ENCODE measurements at places on chromosomes 13 and 19.

GRCh38 chr19:10670182-10670581, 16.0 kb downstream of the ILF3 start:
- DNase-seq: no peak

- no peak for DNase-seq
Measured at GRCh38 chr19:43812688-43813087, 10.4 kb upstream of the LYPD5 start.

- no peak for DNase-seq
Measured at GRCh38 chr19:52227196-52227940, 37.5 kb downstream of the PPP2R1A start.

DNA sequence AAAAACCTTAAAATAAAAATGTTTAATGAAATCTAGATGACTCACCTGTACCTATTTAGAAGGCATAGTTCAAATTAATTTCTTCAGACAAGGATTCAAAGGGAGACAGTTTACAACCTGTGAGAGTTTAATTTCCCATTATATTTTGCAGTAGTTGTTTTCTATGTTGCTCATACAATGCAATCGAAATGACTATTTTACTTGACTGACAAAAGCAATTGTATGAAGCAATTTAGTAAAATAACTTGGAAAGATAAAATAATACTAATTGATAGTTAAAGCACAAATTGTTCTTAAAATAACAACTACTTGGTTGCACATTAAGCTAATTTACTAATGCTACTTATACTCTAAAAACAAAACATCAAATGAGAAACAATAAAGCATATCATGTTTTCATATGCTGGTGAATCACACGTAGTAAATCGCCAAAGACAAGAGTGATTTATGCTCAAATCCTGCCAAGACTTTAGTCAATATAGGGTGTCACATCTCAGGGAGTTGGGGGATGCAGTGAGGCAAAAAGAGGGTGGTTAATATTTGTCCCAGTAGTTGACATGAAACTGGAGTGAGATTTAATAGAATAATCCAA, 6.4 kb downstream of the DACH1 start:
- peak; percentile 4 for DNase-seq

DNA sequence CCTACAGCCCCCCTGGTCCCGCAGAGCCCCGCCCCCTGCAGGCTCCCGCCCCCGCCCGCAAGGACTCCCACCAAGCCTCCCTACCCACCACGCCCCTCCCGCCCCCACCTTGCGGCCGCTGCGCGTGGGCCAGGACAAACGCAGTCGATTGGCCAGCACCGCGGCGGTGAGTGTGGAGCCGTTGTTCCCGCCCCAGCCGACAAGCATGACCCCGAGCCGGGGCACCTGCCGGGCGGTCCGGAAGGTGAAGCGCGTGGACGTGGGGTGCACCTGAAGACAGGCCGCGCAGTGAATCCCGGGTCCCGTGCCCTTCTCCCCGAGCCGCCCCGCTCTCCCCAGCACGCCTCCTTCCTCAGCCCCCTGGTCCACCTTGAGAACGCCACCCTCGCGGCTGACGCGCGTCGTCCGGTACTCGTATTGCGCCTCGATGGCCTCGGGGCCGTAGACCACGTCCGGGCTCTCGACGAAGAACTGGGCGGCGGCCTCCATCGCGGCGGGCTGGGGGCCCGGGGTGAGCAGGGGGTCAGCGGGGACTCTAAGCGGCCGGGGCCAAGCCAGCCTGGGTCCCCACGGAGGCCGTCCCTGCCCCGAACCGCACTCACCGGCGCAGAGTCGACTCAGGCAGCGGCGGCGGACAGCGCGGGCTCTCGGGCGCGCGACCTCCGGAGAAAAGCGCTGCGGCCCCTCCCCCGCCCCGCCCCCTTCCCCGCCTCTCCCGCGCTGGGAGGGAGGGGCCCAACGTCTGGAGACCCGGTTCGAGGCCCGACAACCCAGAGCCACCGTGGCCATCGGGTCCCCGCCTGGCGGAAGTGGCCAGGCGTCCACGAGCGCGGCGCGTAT, at the start of gene ISYNA1:
TSS of gene ISYNA1 (minus strand) at position 643 of the 840 bp plus-strand sequence. CDS start at position 489, 154 bp downstream.
- peak; percentile 73 for DNase-seq

DNA sequence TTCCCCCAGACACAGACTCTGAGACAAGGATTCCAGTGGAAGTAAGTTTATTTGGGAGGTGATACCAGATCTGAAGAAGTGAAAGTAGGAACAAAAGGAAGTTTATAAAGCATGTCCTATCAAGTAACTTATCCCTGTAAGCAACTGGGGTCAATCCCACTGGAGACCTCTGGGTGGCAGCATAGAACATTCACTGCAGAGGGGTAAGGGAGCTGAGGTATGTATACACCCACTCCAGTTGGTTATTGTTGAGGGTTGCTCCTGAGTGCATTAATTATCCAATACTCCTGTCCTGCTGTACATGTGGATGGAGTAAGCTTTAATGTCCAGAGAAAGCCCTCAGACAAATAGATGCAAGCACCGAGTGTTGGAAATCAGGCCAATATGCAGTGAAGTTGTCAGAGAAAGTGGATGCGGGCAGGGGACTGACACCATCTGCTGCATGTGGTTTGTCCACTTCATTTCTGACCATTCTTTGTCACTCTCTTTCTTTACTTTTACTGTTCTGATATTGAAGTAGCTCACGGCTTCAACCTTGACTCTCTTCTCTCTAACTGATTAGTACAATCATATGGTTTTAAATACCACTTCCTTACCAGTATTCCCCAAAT, 46.7 kb downstream of the NOTCH3 start:
- peak; percentile 46 for DNase-seq

- no peak for DNase-seq
Measured at GRCh38 chr13:46951516-46951915, 54.7 kb upstream of the HTR2A start.

DNA sequence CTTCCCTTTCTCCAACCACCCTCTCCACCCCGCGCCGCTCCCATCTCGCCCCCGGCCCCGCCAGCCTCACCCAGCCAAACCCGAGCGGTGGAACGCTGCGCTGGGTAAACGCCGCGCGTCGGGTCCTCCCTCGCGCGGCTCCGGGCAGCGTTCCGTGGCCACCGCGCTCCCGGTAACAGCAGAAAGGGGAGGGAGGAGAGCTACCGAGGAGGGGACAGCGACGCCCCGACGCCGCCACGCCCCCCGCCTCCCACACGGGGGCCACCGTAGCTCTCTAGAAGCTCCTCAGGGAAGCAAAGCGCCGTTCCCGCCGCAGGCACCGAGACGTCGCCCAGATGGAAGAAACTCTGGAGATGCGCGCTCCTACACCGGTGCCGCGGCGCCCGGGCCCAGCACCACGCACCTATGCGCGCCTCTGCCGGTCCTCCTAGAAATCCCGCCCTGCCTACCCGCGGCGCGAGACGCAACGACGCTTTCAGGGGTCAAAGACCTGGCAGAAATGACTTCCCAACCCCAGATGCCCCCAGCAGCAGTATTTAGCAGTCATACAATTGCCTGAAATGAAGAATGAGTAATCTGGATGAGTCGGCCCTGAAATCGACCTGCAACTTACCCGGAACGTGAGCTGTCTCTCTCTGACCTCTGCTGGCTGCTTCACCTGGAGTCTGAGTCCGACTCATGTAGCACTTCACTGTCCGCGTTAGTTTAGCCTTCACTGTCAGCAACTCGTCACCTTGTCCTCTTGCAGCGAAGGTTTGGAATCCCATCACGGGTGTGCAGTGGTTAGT, at the start of gene RUBCNL:
TSS of gene RUBCNL (minus strand) at position 189 of the 788 bp plus-strand sequence. CDS start 14,777 bp downstream, outside the sequence.
- DNase-seq: peak; percentile 26

DNA sequence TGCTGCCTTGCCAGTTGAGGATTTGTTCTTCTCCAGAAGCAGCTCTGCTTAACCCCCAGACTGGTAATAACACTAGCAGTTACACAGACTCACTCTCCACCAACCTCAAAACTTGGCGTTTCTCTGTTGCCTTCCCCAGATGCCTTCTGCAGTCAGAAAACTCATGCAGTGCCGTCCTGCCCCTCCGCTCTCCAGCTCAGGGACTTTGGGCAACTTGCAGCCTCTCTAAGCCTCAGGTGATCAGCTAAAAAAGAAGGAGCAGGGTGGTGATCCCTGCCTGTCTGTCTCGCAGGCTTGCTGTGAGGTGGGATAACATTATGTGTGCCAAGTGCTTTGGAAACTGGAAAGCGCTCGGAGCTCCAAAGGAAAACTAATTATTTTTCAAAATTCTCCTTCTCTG, 391.6 kb downstream of the HS6ST3 start:
- no peak for DNase-seq

- DNase-seq: no peak
Measured at GRCh38 chr13:51861723-51862300, at the start of gene CCDC70. CCDC70 (plus strand) TSS chr13:51861969; CDS start chr13:51865412, 3,443 bp downstream.

DNA sequence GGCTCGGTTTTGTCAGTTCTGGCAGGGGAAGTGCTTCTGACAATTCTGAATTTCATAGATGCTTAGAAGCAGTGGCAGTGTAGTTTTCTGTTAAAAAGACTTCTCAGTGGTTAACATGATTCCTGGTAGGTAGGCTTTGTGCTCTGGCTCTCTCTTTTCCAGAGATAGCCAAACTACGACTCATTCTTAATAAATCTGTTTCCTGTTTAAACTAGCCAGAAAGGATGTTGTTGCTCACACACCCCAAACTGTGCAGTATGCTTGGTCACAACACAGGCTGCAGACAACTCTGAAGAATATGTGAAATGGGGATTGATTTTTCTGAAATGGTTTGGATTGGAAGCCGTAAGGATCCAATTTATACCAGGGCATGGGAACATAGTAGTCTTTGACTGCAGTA, 711.5 kb downstream of the PCDH17 start:
- DNase-seq: no peak

- DNase-seq: peak; percentile 10
Measured at GRCh38 chr19:4164262-4164661, 10.8 kb downstream of the CREB3L3 start.

GRCh38 chr13:40056898-40057619, 401.6 kb downstream of the COG6 start:
- no peak for DNase-seq

DNA sequence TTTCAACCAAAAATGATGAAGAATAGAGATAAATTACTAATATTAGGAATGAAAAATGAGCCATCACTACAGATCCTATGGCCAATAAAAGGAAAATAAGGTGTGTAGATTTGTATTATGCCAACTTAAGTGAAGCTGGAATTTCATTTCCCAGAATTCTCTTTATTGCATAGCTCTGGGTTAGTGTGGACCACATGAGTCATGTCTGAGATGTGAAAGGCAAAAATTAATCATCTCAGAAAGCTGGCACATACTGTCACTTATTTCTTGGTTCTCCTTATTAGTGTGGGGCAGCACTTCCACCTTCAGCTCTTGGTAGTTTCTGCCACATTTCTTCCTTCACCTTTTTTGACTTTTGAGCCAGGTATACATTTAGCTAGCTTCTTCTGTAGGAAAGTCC, 82.6 kb downstream of the KATNAL1 start:
- no peak for DNase-seq

DNA sequence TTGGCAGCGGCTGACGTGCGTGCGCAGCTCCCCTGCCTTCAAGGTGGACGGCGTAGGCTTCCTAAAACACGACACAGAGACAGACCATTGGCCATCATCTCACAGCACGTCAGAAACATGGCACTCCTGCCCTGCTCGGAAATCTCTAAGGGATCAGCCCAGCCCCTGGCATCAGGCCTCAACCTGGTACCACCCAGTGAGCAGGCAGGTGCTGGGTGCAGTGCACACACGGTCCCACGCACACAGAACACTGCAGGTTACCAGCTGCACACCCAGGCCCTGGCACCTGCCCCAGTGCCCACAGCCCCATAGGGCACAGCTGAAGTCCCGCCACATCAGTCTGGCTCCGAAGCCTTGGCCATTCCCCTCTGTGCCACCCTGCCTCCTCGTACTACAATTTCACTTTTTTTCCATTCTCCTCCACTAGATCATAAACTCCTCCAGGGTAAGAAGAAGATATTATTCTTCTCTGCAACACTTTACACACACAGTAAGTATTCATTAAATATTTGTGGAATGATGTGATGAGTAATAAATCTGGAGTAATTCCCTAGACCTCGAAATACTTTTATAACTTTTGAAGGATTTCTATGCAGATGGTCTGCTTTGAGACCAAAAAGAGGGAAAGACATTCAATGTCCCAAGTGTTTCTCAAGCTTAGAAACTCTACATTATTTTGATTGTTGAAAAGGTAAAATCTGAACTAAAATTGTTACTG, 156.4 kb downstream of the COL4A1 start:
- DNase-seq: no peak

DNA sequence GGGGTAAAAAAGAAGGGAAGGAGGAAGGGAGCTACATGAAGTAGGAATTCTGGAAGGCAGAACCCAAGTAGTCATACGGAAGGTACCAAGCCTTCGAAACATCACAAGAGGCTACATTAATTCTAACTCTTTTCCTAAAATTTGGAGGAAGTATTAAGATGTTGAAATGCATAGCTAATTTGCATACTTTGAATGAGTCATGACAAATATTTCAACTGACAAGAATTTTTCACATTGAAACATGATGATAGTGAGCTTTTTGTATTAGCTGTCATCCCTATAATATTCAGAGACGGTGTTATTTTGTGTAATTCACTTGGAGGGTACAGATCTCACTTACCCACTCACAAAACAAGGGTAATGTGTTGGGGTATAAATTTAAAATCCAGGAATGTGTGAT, 9.1 kb upstream of the ACOD1 start:
- no peak for DNase-seq

DNA sequence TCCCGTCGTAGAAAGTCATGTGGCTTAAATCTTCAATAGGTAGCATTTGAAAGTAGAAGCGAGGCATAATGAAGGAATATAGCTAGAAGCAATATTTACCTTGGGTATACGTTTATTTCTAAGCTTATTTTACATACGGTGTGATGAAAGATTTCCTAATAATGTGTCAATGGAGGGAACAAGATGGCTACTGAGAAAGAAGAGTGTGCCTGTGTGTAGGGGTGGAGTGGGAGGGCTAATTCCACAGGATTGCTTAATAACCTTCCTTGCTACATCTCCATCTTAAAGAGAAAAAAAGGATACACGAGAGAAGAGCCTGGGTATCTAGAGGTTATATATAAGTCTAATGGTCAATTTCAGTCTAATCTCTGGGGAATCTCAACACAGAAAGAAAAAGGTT, 2.0 kb downstream of the SPART start:
- DNase-seq: no peak

DNA sequence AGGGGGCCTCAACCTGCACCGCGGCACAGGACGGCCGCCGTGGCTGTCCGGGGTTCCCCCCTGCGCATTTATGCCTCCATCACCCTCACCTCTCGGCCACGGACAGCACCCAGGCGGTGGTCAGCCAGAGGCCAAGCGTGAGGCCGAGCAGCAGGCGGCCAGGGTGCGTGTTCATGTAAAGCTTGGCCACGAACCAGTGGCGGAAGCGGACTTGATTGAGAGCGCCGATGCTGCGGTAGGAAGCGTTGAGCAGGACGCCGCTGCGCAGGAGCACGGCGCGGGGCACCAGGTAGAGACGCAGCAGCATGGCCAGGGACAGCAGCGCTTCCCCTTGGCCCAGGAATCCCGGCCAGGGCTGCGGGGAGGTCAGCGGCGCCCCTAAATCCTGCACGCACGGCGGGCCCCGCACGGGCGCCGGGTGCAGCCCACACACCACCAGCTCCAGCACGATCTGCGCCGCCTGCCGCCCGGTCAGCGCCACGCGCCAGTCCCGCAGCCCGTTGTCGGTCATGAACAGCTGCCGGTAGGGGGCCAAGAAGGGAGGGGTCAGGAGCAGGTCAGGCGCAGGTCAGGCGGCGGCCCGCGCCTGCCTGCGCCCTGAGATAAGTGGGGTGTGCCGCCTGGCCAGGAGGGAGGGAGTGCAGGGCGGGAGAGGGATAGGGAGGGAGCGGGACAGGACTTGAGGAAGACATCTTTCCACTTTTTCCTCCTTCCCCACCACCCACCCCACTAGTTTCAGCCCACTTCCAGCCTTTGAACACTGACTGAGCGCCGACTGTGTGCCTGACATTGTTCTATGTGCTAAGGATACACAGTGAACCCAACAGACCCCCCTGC, 6.5 kb downstream of the KCNN4 start:
- DNase-seq: no peak
